NCI-H2081 treated with DMSO at 0.1 percent for 48 hours (cell line): ENCODE measurements at places on chromosomes 4 and X.

DNA sequence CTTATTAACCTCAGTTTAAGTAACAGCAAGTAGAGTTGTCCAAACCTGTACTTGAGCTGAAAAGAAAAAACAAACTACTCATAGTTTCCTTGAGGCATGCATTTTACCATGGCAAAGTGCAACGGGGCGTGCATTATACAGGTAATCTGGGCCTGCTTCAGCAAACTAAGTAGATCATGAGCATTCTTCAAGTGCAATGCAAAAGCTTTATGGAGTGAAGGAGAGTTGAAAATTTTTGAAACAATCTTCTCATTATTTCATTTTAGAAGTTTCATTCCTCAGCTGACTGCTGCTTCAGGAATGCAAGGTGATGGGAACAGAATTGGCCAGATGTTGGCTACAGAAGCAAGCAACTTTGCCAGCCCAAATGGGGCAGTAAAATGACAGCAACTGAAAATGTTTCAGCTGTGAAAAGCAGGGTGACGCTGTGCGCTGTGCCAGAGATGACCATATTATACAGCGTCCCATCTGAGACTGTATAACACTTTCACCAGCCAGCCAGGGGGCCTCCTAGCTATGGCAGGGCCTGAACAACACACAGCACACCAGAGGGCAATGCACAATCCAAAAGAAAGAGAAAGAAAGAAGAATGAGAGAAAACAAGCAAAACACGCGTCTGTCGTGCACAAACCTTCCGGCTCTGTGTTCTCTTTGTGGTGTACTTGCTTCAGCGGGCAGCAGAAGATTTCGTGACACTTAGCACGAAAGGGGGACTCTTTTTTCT is 145.5 kb upstream of the FGF13 start:
- no peak for DNase-seq

GRCh38 chr4:181970366-181970765 is 272.8 kb upstream of the TENM3 start:
- DNase-seq = no peak

- no peak for DNase-seq
Measured at GRCh38 chr4:184433258-184433892, 41.0 kb downstream of the IRF2 start.

DNA sequence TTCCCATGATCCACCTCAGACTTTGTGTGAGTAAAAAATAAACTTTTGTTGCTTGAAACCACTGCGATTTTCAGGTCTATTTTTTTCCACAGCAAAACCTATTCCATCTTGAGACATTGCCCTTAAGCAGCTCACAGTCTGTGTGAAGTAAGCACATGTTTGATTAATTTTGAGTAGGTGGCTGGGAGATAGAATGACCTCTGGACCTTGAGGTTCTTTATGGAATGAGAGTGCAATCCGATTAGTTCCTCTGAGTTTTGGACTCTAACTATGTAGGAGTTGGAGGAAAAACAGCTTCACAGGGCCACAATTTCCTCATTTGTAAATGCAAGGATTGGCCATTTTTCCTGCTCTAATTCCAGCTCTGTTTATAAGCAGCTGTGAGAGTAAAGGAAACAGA is 234.1 kb upstream of the IGFBP7 start:
- no peak for DNase-seq

GRCh38 chr4:31194823-31195222 is 474.7 kb downstream of the PCDH7 start:
- DNase-seq = peak; percentile 87

GRCh38 chr4:156815717-156816359 is 155.8 kb downstream of the PDGFC start:
- DNase-seq = peak; percentile 84

- no peak for DNase-seq
Measured at GRCh38 chr4:163284304-163284703, 48.1 kb downstream of the NPY1R start.

GRCh38 chr4:3514806-3515501 is 17.3 kb downstream of the LRPAP1 start:
- DNase-seq = no peak

- DNase-seq = no peak
Measured at GRCh38 chr4:153969542-153969941, 180.7 kb upstream of the SFRP2 start.

DNA sequence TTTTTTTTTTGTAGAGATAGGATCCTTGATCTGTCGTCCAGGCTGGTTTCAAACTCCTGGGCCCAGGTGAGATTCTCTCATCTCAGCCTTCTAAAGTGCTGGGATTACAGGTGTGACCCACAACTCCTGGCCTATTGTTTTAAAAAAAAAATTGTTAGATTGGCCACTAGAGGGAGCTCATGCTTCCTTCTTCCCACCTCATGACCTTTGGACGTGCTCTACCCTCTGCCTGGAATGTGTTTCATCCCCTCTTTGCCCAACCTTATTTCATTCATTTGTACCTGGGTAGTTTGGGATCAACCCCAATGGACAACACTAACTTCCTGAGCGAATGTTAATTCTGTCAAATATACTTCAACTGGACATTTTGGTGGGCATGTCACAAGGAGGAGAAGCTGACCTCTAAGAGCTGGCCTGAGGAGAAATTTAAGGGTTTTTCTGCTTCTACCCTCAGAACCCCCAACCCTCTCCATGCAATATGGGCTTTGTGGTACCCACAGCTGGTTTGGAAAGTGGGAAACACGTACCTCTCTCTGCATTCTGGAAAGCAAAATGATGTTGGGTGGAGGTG is 6.4 kb downstream of the PPEF2 start:
- DNase-seq = no peak

- DNase-seq = no peak
Measured at GRCh38 chr4:67087897-67088296, 457.4 kb downstream of the CENPC start.

DNA sequence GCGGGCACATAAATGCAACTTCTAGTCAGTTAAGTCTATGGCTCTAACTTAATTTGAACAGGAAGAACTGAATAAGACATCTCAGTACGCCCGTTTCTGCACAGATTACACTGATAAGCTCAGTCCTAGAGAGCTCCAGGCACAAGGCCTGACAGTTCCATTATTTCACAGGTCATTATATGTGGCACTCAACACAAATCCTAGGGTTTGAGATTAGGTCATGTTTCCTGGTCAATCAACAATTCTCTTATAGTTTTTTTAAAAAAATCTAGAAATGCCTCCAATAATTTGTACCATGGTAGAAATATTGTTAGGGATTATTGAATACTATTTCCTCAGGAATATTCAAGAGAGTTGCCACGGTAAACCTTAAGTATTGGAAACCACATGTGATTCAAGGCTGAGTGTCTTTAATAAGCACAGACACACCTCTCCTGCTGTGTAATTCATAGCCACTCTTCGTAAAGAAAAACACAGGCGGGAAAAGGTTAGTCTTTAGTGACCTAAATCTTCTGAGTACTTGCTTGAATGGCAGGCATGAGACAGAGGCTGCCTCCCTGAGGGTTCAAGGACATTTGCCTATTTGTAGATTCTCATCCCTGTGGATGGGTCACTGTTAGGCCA is 342.9 kb upstream of the ADGRL3 start:
- DNase-seq = no peak

GRCh38 chr4:101158134-101158482 is 189.2 kb downstream of the PPP3CA start:
- no peak for DNase-seq

- DNase-seq = no peak
Measured at GRCh38 chrX:12236156-12236555, 97.9 kb downstream of the FRMPD4 start.

GRCh38 chrX:140040386-140040785 is 75.1 kb upstream of the CXorf66 start:
- DNase-seq = no peak

- DNase-seq = no peak
Measured at GRCh38 chrX:120357186-120357585, 4.7 kb upstream of the ATP1B4 start.

DNA sequence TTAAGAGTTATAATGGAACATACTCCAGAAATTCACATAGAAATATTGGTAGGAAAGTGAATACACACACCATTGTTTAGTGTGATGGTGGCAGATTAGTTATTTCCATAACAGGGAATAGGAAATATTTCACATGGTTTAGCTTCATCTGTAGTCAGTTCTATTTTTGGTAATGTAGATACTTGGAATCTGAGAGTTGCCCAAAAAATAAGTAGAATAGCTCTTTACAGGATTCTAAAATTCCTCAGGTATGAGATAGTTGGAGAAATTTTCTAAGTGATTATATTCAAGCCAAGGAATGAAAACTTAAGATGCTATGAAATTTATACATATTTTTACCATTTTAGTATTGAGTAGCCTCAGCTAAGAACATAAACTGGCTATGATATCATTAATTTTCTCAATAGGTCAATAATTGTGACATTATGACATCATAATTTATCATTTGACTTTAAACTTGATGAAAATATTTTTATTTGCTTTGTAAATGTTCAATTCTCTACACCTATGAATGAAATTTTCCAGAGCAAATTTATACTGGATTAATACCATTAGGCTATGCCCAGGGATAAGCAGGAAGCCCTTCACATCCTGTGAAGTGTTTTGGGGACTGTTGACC is 35.8 kb downstream of the CPEB2 start:
- DNase-seq = no peak

GRCh38 chr4:95761871-95762270 is 78.0 kb upstream of the PDHA2 start:
- no peak for DNase-seq

- no peak for DNase-seq
Measured at GRCh38 chr4:168743601-168744000, 246.7 kb downstream of the PALLD start.

GRCh38 chrX:19388064-19388679 is 44.4 kb downstream of the PDHA1 start:
- no peak for DNase-seq

DNA sequence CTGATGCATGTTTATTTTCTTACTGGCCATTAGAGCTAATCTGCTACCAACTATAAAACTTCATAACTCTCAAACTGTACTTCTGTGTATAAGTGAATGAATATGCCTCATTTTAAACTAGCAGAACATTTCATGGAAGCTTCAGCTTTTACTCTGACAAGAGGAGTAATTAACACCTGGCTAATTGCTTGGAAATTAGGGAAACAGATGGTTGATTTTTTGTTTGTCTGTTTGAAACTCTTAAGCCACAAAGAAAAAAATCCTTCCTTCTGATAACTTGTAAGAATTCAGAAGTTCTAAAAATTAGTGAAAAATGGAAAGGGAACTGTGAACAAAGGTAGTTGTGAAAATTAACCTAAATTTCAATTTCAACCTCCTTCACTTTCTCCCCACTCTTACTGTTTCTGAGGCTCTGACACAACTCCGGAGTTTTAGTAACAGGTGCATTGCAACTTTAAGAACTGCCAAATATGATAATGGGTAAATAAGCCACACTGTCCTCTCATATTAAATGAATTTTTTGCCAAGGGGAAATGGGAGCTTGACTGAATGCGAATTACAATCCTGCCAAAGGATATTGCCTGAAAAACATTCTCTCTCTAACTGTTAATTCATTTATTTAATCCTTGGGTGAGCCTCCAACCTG is 1.0 kb downstream of the EGF start:
- DNase-seq = no peak

DNA sequence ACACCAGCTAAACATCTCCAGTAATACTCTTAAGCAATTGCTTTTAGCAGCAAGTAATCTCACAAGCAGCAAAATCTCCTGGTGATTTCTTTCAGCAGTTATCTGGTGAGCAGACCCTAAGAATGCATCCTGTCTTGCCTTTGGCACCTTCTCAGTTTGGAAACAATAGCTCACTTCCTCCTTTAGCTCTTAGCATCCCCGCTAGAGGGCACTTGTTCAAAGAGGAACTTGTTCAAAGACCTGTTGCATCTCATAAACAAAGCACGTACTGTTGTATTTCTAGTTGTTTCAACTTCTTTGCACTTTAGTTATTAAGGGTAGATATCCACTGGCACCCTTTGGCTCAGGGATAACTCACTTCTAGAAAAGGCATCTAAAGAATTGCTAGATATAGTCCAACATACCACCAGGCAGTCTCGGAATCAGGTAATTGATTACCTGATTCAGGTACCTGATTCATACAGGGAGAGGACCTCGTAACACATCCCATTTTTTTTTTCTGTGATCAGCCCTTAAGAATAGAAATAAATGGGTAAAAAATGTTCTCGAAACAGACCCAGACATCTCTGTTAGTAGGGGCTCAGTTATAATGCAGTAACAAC is 81.9 kb upstream of the QRFPR start:
- no peak for DNase-seq

GRCh38 chr4:51830156-51830720 is 12.7 kb upstream of the DCUN1D4 start:
- DNase-seq = no peak

DNA sequence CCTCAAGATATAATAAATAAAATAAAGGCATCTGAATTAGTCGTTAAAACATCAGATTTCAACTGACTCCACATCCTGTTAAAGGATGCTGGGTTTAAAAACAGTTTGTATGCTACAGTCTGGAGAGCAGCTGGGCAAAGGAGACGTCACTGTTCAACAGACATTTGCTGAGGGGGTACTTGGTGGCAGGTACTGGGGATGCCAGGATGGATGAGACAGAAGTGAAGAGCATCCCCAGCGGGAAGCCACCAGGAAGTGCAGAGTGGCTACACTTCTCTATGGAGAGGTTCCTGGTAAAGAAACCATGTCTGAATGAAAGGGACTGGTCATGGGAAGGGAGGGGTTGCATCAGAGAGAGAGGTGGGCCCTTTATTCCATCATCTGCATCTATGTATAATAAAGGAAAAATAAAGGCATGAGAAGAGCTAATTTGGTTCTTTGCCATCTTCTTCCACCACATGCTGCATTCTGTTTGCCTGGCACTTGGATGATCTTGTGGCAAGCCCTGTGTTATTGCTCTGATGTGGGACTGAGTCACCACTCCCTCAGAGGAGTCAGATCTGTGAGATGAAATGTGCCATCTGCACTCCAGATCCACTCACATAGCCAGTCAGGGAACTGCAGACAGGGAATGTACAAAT is 145.0 kb downstream of the SOWAHB start:
- no peak for DNase-seq

DNA sequence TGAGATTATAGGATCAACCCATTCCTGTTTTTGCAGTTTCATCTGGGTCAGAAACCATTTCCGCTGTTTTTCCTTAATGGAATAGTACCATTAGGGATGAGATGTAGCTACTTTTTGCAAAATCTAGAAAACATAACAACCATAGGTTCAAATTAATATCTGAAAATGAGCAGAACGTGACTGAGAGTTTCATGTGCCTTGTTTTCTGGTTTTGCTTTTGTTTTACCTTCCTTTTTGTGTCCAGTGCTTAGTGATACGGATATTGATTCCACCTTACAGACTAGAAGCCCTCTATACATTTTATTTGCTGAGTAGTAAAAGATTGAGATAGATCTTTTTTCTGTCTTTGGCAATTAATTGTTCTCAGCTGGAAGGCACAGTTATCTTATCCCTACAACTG is 46.5 kb downstream of the SNX25 start:
- DNase-seq = no peak

- no peak for DNase-seq
Measured at GRCh38 chrX:11953615-11954014, 184.7 kb upstream of the FRMPD4 start.

- no peak for DNase-seq
Measured at GRCh38 chr4:25002681-25003080, 28.1 kb downstream of the LGI2 start.
